ENCODE measurements at places on chromosomes 16 and 17.
A peak's percentile ranks its signal among the peaks of the same experiment; 100 is the strongest.

DNA sequence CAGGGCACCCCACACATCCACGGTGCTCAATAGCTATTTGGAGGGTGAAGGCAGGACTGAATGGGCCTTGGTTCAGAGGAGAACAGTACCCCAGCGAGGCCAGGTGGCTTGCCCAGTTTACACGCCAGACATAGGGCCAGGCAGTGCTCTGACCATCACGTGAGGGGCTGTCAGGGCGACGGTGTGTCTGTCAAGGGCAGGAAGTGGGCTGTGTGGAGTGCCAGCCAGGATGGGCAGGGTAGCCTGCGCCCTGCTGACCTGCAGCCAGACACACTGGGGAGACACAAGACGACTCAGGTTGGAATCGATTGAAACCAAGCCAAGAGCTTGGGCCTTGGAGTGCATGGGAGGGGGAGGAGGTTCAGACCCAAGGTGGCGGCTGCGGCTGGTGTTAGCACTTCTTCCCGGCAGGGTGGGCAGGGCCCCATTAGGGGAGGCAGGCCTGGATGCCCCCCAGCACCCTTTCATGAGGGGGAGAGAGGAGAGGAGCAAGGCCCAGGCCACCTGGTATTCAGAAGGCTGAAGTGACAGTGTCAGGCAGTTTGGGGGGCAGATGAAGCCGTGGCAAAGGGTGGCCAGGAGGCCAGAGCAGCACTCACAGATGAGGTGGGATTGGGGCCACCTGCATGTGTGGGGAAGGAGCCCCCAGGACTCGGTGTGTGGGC, 68.2 kb downstream of the SREBF1 start:
- DNase-seq, result no peak

DNA sequence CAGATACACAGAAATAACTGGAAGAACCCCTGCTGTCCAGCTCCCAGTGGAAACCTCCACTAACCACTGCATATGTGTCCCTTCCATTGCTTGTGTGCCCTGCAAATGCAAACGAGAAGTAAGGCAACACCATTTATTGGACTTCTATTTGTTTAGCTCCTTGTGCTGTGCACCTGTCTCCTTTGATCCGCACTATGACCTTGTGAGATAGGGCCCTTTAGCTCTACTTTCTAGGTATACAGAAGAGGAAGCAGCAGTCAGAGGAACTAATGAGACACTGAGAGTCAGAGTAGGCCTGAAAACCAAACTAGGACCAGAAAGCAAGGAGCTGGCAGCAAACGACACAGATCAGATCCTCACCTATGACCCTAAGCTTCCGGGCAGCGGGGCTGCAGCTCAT, 22.4 kb downstream of the SOX9 start:
- DNase-seq, result no peak

GRCh38 chr16:15518381-15519351, 84.3 kb downstream of the BMERB1 start:
- DNase-seq, result no peak

DNA sequence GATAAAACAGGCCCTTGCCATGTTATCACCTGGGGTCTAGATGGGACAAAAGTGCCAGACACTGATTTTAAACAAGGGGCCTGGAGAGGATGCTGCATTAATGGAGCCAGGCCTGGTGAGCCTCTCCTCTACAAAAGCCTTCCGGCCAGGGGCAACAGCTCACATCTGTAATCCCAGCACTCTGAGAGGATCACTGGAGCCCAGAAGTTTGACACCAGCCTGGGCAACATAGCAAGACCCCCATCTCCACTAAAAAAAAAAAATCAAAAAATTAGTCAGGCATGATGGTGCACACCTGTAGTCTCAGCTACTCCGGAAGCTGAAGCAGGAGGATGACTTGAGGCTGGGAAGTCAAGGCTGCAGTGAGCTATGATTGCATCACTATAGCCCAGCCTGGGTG, 3.5 kb downstream of the GINS2 start:
- no peak for DNase-seq

DNA sequence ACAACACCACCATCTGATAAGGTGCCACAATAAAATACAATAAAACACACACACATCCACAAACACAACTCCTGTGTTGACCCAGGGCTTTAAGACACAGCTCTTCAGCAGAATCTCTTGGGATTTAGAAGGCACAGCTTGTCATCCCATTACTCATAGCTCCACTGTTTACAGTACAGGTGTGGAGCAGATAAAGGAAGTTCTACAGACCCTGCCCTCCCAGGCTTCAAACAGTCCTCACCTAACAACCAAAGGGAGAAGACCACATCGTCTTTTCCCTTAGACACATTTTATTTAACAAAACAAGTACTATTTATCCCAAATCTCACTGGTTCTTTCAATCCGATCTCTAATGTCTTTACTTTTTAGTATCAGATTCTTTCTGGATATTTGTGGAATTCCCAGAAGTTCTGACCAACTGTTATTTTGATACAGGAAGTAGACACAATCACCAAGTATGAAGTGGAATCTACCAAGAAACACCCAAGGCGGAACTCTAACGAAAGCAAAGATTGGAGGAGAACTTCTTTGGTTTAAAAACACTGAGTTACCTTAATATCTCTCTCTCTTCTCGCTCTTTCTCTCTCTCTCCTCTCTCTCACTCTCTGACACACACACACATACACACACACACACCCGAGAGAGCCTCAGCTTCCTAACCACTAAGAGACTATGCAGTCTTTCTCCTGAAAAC, 46.1 kb downstream of the CYTH1 start:
- peak; percentile 38 for DNase-seq

DNA sequence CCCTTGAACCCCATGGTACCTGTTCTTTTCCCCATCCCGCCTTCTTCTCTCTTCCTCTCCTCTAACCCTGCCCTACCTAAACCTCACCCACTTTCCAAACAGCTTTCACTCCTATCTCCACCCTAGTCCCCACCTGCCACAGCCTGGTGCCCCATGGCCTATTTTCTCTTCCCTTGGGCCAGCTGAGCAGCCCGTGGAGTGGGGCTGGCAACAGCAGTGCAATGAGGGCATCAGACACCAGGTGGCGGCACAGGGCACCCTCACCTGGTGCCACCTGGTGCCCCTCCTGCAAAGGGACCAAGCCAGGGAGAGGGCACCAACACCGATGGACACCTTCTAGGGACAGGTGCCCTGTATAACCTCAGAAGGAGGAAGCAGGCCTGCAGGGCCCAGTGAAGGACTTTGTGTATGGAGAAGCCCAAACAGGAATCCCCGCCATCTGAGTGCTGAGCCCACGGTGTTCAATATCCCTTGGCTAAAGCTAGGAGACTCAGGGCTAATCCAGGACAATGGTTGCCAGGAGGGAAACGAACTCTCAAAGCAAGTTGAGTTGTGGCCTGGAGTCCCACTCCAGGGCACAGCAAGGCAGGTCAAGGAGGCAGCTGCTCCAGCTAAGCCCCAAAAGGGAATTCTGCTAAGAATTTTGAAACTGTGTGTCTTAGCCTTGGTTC, 4.0 kb upstream of the ABCC3 start:
- DNase-seq, result peak; percentile 60

Data from CD4-positive, alpha-beta T cell treated with Interferon alpha-2 for 1 hour (primary cell).